ENCODE measurements at places on chromosomes 12 and 14.
A peak's percentile ranks its signal among the peaks of the same experiment; 100 is the strongest.

DNA sequence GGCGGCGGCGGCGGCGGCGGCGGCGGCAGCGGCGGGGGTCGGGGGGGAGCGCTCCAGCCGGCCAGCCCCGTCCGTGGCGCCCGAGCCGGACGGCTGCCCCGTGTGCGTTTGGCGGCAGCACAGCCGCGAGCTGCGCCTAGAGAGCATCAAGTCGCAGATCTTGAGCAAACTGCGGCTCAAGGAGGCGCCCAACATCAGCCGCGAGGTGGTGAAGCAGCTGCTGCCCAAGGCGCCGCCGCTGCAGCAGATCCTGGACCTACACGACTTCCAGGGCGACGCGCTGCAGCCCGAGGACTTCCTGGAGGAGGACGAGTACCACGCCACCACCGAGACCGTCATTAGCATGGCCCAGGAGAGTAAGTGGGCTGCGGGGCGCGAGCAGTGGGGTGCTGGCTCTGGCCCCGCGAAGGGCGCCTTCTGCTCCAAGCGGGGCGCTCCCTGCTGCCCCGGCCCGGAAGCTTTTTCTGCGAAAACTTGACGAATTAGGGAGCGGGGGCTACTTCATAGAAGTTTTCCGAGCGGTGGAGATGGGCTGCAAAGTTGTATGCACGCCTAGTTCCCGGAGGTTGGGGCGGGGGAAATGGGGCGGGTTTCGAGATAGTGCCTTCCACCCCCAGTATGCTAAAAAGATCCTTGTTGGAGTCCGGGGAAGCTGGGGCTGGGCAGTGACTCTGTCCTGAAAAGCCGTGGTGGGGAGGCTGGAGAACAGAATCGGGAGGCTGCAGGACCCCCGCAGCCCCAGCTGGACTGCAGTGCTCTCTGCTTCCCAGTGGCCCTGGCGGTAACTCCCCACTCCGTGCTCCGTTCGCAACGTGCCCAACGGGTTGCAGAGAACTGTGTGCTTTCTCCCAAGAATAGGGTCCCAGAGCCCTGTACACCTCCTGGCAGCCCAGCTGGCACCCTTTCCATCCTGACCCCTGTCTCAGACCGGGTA, 751 bp downstream of the GDF11 start:
- peak; percentile 60 for DNase-seq

- peak; percentile 29 for DNase-seq
These were observed 9.0 kb downstream of the DMAC2L start for GRCh38 chr14:50321009-50321660.

GRCh38 chr12:69789351-69789750, 35.7 kb upstream of the MYRFL start:
- DNase-seq, result no peak

- DNase-seq, result no peak
These were observed 68.0 kb upstream of the DICER1 start for GRCh38 chr14:95225251-95225887.

GRCh38 chr12:20305470-20305869, 62.9 kb upstream of the PDE3A start:
- DNase-seq, result no peak

- no peak for DNase-seq
These were observed 72.1 kb upstream of the SRSF5 start for GRCh38 chr14:69694730-69695281.

DNA sequence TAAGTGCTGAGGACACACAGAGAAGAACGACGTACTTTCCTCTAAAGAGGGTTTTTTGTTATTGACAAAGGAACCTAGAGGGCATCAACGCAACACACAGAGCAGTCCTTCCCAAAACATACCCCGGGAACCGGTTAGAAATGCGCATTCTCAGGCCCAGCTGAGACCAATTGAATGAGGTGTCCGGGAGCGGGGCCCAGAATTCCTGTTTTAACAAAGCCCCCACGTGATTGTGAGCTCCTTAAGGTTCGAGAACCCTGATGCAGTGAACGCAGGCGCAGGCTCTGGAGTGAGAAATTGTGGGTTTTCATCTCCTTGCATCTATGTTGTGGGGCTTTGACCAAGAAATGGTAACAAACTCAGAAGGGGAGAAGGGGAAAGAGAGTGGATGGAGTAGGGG, 51.0 kb upstream of the TBX3 start:
- no peak for DNase-seq

- no peak for DNase-seq
These were observed 8.7 kb downstream of the STAC3 start for GRCh38 chr12:57242329-57242690.

DNA sequence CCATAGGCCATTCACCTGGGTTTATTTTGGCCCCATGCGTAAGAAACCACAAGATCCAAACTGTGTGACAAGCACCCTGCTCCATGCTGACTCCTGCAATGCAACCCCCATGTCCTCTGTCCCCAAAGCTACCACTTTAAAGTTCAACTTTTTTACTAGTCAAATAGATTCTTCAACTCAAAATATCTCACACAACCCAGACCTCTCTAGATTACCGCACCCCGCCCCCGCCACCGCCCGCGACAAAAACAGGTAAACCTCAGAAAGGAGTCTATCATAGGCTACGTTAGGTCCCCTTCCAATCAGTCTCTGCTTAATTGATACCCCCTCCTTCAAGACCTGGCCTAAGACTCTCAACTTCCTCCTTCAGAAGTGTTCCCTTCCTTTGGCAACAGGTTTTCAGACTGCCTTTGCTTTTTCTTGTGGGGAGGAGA, 2.2 kb downstream of the ZFP36L1 start:
- DNase-seq, result no peak

- peak; percentile 9 for DNase-seq
These were observed 3.1 kb downstream of the CACNA2D4 start for GRCh38 chr12:1915082-1915968.

GRCh38 chr12:76241371-76241770, 106.8 kb downstream of the BBS10 start:
- no peak for DNase-seq

- DNase-seq, result no peak
These were observed 61.7 kb upstream of the NUDT4 start for GRCh38 chr12:93315907-93316622.

GRCh38 chr12:21655591-21655990, 2.1 kb downstream of the LDHB start:
- DNase-seq, result no peak

DNA sequence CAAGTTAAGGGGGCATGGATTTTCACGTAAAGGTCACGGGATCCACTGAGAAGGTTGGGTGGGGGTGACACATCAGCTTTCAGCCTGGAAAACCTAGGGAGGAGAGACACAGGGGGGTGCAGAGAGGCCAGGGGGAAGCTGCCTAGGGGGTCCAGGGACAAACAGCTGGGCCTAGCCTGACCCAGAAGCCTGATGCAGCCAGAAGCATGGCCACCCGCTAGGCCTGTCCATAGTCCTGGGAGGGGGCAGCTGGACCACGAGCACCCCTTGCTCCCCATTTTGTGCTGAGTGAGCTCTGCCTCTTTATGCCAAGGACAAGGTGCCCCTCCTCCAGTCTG, 322.7 kb upstream of the RTL1 start:
- DNase-seq, result no peak

DNA sequence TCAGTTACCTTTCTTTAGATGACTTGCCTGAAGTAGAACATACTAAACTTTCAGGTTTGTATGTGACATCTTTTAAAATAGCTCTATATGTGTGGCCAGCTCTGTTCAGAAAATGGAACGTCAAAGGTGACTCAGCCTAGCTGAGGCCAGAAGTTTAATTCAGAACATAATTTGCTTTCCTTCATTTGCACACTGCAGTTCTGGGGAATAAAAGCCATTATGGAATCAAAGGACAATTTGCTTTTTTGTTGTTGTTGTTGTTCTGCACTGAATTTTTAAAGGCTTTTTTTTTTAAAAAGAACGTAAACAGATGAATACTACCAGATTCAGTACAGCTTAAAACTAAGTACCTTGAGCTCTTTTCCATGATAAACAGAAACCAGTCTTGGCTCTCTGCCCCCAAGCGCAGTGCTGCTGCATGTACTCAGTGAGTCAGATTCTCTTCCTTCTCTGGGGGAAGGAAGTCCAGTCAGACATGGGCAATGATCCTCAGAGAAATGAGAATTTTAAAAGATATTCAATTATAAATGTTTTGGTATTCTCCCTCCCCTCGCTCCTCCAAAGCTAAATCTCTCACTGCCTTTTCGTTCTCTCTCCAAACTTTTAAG, 644.2 kb downstream of the NOVA1 start:
- no peak for DNase-seq

DNA sequence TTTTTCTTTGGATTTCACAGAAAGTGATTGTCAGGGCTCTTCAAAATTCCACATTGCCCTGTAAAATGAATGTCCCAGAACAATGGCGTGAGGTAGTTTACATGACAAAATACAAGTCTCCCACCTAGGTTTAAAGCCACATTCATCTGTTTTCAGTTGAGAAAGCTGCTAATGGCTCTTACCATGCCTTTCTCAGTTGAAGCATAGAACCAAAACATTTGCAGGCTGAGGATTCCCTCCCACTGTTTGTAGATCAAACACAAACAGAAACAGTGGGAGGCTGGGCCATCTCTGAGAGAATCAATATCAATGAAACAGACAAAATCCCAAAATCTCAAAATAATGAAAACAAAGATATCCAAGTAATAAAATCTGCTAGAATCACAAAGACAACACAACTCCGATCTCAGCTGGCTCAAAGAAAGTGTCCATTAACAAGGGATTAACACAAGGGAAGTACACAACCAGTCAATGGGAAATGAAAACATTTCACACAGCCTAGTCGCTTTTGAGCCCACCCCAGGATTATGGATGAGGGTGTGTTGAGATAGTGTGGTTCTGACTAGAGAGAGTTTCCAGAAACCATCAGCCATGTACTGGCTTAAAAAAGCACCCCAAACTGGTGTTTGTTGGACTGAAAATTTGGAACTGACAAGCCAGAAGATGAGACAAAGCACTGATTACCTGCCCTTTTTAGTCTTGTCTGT, 54.5 kb upstream of the TMEM260 start:
- no peak for DNase-seq

GRCh38 chr12:3103806-3104205, 26.6 kb downstream of the TSPAN9 start:
- no peak for DNase-seq

DNA sequence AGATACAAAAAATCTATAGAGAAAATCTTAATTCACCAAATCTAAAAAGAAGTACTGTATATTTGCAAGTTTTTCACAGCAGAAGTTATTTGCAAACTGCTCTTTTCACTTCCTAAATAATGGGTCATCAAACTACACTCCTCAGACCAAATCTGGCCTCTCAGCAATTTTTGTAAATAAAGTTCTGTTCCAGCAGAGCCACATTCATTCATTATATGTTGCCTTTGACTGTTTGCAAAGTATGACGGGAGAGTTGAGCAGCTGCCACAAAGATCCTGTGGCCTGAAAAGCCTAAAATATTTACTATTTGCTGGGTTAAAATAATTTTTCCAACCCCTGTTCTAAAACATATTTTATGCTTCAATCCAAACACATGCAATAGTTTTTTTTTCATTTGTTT, 1222.3 kb upstream of the SEL1L start:
- DNase-seq, result no peak

DNA sequence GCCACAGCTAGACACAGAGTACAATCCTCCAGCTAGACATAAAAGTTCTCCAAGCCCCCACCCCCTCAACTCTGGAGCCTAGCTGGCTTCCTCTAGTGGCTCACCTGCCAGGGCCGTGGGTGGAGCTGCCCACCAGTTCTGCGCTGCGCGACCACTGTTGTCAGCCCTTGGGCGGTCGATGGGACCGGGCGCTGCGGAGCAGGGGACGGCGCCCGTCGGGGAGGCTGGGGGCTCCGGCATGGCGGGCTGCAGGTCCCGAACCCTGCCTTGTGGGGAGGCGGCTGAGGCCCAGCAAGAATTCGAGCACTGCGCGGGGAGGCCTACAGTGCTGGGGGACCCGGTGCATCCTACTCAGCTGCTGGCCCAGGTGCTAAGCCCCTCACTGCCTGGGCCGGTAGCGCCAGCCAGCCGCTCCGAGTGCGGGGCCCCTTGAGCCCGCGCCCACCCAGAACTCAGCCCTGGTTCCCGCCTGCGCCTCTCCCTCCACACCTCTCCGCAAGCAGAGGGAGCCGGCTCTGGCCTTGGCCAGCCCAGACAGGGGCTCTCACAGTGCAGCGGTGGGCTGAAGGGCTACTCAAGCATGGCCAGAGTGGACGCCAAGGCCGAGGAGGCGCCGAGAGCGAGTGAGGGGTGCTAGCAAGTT, 51.0 kb downstream of the RTN1 start:
- DNase-seq, result no peak

GRCh38 chr14:48731260-48731659, 854.9 kb downstream of the RPS29 start:
- no peak for DNase-seq

GRCh38 chr12:40261937-40262336, 37.1 kb downstream of the LRRK2 start:
- DNase-seq, result no peak

DNA sequence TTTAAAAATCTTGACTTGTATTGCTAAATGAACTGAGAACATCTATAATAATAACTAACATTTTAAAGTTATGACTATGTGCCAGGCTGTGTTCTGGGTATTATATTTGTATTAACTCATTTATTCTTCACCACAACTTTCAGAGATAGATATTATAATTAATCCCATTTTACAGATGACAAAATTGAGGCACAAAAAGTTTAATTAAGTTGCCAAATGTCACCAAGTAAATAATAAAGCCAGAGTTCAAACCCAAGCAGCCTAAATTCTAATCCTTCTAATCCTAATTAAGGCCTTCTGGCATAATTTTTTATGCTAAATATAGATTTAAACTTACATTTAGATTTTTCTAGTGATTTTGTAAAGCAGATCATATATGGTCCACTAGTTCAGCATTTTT, 17.5 kb upstream of the TUBA1A start:
- DNase-seq, result no peak

GRCh38 chr12:2879853-2880252, 2.8 kb downstream of the RHNO1 start:
- no peak for DNase-seq

DNA sequence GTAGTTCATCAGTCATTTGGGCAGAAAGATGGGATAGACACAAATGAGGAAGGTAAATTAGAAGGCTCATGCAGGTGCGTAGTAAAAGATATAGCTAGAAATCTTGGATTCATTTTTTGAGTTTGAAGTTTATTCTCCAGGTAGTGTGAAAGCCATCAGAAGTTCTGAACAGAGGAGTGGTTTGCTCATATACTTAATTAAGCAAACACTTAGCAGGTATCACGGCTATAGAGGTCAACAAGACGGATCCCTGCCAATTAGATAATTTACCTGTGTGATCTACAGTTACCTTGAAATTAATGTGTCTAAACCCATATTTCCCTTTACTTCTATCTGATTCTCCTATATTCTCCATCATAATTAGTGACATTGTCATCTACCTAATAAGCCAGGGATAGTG, 29.7 kb downstream of the PALS1 start:
- DNase-seq, result no peak

DNA sequence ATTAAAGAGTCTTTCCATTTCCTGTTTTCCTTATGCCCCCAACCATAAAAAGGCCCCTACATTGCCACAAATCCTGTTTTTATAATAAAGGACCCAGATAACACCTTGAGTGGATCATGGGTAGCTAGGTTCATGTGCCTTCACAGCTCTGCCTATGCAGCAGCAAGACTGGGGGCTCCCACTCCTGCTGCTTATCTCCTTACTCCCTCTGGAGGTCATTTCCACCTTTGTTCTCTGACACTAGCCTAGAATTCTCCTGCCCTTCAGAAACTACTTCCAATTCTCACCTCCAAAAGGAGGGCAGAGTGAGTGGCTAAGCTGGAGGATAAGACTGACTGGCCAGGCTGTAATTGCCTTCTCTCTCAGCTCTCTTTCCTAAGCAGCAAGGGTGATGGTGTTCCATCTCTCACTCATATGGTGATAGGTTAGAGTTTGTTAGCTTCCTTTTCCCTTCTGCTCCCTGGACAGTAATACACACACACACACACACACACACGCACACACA, 20.0 kb upstream of the STAC3 start:
- no peak for DNase-seq

All from HuH-7 (cell line).